Activated T-helper 1 cell treated with Interleukin-2 at 50 U/mL for 16 hours (primary cell): ENCODE measurements at places on chromosomes 6 and 20.

GRCh38 chr6:5125152-5126006 is 40.2 kb downstream of the PPP1R3G start:
- no peak for DNase-seq

DNA sequence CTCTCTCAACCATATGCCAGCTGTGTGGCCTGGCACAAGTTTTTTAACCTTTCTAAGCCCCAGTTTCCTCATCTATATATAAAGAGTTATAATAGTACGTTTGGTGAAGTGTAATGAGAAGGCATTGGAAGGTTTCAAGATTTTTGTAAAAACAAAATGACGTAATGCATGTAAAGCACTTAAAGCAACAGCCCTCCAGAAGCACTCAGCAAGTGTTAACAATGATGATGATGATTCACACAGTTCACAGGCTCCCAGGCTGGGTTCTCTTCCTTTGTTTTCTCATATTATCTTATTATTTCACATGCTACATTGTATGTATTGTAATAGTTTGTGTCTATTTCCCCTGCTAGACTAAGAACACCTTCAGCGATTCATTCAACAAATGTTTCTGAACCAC is 6.2 kb downstream of the CEP250 start:
- DNase-seq: no peak

DNA sequence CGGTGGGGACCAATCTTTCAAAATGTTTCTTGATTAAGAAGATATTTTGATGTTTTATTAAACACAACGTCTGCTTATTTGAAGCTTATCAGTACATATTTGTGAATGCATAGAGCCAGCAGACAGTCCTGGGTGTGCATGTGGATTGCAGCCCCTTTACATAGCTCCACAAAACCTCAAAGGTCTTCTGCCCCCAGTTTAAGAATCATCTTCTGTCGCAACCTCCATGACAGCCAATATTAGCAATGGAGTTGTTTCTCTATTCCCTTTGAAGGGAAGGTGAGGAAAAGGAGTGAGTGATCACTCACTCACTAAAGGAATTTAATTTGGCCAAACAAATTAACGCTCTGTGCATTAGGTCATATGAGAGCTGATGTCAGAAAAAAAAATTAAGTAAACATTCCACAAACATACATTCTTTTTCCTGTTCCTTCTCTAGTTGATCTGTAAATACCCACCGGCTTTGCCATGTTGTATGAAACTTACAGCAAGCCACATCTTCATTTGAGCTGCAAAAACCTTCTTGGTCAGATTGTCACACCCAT is 152.9 kb downstream of the SIM1 start:
- DNase-seq: no peak

DNA sequence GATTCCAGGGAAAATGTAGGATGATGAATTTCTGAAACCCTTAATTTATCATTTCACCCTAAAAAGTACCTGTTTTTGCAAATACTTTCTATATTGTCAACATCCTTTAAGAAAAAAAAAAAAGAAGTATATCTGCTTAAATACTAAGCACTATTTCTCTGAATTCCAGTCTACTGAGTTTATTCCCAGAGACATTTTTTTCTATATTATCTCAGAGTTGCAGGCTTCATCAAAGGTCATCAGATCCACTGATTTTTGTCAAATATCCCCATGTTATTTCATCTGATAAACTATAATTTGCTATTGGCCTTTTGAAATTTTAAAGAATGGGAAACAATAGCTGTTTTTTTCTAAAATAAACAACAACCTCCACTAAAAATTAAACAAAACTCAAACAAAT is 357.6 kb upstream of the ID4 start:
- DNase-seq: no peak
